ENCODE measurements at places on chromosomes 4 and X. TPM values are rescaled to one million over a fixed set of nuclear protein-coding genes. Genes with fewer than 3 reads are reported as not detected.

DNA sequence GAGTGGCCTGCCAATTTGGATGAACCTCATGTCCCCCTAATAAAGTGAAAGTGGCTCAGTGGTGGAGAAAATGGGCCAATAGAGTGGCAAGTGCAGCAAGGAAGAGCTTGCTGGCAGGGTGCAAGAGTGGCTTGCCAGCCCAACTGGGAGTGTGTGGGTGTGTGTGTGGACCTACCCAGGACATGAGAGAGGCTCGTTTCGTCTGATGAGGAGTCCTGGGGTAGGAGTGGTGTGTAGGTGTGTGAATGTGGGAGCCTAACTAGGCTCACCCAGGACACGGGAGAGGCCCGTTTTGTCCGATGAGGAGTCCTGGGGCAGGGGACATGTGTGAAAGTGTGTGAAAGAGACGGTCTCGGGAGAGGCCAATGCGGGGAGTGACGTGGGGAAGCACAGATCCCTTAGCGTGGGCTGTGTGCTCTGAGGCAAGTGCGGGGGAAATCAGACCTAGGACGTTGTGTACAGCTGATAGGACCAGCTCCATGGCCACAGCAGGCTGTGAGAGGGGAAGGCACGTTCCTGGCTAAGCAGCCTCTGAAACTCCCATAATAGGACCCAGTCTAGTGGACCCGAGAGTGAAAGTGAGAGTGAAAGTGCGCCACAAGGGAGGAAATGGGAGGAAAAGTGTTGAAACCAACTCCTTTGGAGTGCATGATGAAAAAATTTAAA lies 5.3 kb downstream of the GAGE10 start:
- no peak for DNase-seq

DNA sequence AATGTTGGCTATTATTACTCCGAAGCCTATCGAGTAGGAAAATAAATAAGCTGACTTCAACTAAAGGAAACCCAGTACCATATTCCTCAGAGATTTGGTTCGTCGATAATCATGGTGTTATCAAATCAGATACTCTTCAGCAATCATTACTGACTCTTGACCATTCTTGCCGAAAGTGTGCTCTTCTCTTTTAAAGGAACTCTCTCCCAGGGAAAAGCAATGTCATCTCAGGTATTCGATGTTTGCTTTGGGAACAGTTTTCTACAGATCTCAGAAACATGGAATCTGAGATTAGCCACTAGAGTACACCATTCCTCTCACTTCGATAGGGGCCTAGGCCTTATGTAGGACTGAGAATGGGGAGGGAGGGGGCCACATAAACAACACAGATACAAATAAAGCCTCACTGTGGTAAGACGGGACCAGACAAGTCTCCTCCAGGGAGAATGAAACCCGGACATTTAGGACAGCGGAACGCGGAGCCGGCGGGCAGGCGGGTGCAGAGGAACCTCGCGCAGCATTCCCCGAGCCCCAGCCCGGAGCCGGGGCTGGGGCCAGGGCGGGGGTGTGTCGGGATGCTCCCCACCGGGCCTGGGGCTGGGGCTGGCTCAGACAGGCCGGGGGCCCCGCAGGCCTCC lies 581 bp downstream of the DNAJB14 start:
- DNase-seq: peak; percentile 38

DNA sequence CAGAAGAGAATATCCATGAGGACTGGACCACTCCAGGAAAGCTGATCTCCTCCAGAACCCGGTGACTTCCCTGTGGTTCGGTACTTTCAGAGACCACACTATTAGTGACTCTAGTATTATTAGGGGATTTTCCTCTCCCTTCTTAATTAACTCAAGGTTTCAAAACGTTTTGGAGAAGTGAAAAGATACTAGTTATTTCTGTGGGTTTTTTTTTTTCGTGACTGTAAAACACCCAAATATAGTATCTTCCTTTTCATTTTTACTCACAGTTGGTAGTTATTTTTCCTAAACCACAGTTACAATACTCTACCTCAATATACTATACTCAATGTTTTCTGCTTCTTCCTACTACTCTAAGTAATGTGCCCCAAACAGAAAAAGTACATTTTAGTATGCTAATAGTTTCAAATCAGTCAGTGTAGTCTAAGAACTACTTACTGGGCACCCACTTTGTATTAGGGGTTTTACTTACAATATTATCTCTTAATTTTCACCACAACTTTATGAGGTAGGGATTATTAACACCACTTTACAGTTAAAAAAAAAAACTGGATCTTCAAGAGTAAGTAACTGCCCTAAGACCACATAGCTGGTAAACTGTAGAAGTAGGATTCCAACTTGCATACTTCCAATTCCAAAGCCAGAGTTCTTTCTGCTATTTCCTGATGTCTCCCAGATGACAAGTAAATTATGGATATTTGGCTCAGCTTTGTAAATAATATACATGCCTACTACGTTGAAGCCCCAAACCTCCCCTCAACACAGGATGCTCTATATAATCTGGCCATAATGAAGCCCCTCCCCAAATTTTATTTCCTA lies 45.0 kb downstream of the SLC9A7 start:
- DNase-seq: no peak

- DNase-seq: no peak
Measured at GRCh38 chr4:154602404-154603020, 9.9 kb downstream of the FGG start.

- DNase-seq: no peak
Measured at GRCh38 chrX:74800062-74800461, 125.2 kb downstream of the NEXMIF start.

- peak; percentile 7 for DNase-seq
Measured at GRCh38 chr4:160235285-160235684, 1132.4 kb downstream of the RAPGEF2 start.

DNA sequence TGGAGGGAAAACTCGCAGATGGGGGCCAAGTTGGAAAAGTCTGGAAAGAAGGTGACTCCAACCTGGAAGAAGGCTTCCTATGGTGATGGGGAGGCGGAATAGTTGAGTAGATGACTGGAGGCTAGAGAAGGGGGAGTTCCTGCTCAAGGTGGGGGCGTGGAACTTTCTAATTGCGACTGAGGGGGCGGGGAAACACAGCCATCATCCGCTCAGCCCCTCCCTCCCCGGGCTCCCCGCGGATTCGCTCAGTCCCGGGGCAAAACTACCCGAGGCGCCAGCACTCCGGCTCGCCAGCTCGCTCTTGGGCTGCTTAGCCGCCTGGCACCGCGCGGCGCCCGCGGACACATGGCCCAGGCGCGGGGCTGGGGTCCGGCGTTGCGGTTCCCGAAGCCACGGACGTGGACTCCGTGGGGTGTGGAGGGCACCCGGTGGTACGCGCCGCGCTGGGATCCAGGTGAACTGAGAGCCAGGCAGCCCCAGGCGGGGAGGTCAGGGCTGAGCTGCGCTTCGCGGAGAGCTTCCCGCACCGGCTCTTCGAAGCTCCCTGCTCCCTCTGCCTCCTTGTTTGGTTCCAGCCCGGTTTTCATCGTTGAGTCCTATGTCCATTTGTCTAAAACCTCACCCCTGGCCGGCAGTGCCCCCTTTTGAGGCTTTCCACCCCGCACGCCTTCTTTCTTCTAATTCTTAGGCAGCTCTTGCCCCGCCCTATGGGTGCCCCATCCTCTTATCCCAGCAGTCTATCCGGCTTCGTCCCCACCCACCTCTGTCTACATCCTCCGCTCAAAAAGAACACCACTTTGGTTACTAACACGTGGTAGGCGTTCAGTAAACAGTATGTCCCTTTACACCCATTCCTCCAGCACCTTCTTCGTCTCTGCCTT lies 38.9 kb downstream of the STARD8 start:
- DNase-seq: no peak

DNA sequence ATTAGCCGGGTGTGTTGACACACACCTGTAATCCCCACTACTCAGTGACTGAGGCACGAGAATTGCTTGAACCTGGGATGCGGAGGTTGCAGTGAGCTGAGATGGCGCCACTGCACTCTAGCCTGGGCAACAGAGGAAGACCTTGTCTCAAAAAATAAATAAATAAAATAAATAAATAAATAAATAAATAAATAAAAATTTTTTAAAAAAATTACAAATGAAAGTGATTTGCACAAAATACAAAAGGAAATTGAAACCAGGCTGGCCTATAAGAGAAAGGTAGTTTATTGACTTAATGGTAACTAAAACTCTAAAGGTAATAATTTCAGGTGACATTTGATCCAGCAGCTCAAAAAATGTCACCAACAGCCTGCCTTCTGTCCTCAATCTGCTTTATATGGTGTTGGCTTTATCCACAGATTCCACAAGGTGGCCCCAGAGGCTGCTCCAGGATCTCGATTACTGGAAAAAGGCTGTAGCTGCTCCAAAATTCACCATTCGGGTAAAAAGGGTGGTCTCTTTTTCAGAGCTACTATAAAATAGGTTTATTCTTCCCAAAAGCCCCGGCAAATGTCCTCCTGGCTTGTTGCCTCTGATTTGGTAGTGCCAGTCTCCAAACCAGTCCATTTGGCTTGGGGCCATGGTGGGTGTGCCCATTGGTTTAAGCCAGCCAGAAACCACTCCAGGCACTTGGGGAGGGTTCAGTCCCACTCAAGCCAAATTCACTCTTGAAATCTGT lies 61.4 kb upstream of the TRIM2 start:
- peak; percentile 85 for DNase-seq

DNA sequence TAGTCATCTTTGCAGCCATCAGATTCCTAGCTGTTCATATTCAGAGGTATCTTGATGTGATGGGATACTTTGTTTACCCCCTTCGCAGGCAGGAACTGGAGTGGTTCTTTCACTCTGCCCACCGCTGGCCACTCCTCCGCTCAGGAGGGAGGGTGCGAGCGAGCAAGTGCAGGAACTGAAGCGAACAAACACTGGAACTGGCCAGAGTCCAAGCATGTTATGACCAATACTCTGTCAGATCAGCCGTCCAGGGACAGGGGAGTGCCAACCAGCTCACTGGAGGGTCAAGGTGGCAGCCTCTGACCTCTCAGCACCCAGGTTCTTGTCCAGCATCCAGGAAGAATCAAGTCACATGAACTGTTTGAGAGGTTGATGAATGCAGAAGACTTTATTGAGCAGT lies 18.0 kb upstream of the MANBA start:
- DNase-seq: no peak

GRCh38 chrX:67734111-67734753 lies 190.4 kb downstream of the AR start:
- DNase-seq: no peak

- no peak for DNase-seq
Measured at GRCh38 chrX:3351276-3351675, 4.8 kb upstream of the MXRA5 start.

DNA sequence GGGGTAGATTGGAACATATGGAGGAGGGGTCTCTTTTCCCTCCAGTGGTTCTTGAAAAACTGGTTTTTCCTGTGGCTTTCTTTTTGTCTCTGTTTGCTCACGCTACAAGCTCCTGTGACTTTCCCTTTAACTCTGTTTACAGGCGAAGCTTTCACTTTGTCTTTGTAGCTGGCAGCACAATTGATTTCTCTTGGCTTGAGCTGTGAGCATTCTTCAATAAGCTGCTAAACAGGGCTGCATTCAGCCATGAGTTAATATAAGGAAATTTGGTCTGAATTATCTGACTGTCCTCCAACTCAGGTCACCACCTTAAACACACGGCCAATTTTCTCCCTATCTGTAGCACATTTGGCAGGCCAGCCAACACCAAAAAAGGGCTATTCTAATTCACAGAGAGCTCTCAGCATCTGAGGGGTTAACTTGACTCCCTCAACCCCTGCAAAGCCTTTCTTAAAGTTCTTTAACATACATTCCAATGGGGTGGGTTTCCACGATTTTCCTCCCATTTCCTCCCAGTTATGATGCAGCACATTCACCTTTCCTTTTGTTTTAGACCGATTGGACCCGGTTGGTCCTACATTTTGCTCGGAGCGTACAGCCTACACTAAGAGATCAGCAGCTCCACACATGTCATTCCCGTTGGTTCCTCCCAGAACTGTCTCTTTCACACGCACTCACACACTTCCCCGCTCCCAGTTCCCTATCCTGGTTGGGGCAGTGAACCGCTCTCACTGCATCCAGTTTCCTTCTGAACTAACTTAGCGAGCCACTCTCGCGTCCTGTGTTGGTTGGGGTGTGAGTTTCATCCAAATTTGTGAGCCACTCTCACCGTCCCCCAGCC lies 45.4 kb downstream of the UGT2A3 start:
- no peak for DNase-seq

DNA sequence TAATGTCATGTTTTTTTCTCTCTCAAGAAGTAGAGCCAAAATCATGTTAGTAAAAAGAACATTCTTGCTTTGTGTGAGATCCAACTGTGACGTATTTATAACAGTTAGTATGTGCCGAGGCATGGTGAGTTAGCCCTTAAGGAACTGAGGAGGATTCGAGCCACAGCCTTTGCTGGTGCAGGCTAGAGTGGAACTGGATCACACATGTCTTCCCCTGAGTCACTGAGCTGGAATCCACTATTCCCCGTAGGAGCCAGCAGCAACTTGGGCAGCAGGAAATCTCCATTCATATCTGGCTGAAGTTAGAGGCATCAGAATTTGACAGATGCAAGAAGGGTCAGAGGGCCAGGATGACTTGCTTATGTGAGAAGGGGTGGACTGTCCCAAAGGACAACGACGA lies 144.6 kb upstream of the KIT start:
- DNase-seq: no peak

DNA sequence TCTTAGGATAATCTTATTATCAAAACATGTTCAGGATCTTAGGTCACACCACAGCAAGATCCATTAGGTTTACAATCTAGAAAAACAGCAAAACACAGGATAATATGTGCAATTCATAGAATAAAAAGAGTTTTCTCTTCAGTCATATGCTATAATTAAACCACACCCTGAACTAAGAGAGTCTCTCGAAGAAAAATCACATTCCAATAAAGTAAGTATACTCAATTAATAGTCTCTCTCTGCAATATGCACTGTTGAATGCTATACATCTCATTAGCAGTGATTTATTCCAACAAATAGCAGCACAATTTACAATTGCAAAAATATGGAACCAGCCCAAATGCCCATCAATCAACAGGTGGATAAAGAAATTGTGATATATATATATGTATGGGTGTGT lies 383.7 kb downstream of the PPP3CA start:
- DNase-seq: no peak

The RBBP7 gene
- total RNA-seq: 64.2 TPM

The TRIM60 gene
- not detected for total RNA-seq

The SSX1 gene
- not detected for total RNA-seq

The ACOT9 gene
- 21.7 TPM for total RNA-seq

All from cerebellum (tissue), 4 donors.